Lung microvascular endothelial cell (primary cell): ENCODE measurements at places on chromosomes 12 and 14. TPM values are rescaled to one million over a fixed set of nuclear protein-coding genes. Genes with fewer than 3 reads are reported as not detected.
A peak's percentile ranks its signal among the peaks of the same experiment; 100 is the strongest.

Gene ABCD2
- total RNA-seq = not detected in 2 replicates

GRCh38 chr12:14614704-14615121 lies 47.0 kb upstream of the PLBD1 start:
- no peak for DNase-seq

Gene IQSEC3
- under 0.01 TPM in 2 replicates for total RNA-seq

GRCh38 chr14:104800771-104801519 lies at the start of gene ZBTB42:
TSS of gene ZBTB42 (plus strand) at chr14:104801101. CDS start at chr14:104801198, 97 bp downstream.
- peak; percentile 53 for DNase-seq

Gene ZC2HC1C
- total RNA-seq = 0.40 and 0.44 TPM in 2 replicates

GRCh38 chr12:29228474-29229157 lies 79.5 kb downstream of the FAR2 start:
- no peak for DNase-seq

GRCh38 chr12:48693572-48693971 lies 11.5 kb upstream of the KANSL2 start:
- no peak for DNase-seq

DNA sequence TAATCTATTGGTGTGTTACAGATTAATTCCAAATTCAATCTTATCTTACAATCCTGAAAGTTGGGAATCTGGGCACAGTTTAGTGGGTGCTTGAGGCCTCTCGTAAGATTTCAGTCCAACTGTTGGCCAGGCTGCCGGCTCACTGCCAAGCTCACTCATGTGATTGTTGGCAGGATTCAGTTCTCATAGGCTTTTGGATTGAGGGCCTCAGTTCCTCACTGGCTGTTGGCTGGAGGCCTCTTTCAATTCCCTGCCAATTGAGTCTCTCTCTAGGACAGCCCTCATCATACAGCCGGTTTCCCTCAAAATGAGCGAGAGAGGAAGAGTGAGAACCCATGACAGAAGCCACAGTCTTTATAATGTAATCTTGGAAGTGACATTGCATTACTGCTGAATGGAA lies 123.5 kb upstream of the FBXO33 start:
- DNase-seq = no peak

Gene SPTLC2
- 42.3 and 62.3 TPM in 2 replicates for total RNA-seq

Gene TSHR
- not detected in 2 replicates for total RNA-seq

- no peak for DNase-seq
Measured at GRCh38 chr14:56061051-56061450, 57.2 kb upstream of the PELI2 start.

DNA sequence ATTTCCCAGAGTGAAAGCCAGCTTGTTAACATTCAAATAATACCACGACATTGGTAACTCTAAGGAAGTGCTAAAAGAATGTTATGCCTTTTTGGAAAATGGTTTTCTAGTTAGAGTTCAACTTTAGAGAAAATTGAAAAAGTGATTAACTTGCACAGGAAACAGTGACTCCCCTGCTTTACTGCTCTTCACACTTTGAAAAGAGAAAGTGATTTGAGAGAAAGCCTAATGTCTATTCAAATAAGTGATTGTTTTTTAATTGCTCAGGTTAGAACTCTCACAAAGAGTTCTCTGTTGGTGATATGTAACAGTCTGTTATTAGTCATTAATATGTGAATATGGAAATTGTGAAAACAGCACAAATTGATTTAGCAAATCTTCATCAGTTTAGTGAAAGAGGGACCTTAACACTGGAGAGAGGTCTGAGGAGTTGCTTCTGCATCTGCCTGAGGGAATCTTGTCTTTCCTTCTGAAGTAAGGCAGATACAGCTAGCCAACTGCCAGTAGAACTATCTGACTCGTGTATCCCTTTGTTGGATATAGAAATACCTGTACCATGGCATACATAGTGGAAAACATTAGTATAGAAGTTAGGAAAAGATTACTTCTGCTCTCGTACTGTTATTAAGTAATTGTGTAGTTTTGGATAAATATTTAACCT lies 25.5 kb downstream of the ATF7IP start:
- peak; percentile 17 for DNase-seq

- no peak for DNase-seq
Measured at GRCh38 chr14:69358233-69358963, 39.7 kb downstream of the ERH start.

Gene OTUB2
- 0.40 and 0.44 TPM in 2 replicates for total RNA-seq

- DNase-seq = no peak
Measured at GRCh38 chr14:32698831-32699230, 239.8 kb upstream of the NPAS3 start.

Gene MUCL1
- not detected in 2 replicates for total RNA-seq

DNA sequence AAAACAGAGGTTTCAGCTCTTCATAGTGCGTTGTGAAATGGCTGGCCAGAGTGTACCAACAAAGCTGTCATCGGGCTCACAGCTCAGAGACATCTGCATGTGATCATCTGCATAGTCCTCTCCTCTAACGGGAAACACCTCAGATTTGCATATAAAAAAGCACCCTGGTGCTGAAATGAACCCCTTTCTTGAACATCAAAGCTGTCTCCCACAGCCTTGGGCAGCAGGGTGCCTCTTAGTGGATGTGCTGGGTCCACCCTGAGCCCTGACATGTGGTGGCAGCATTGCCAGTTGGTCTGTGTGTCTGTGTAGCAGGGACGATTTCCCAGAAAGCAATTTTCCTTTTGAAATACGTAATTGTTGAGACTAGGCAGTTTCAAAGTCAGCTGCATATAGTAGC lies 14.3 kb upstream of the PAPLN start:
- DNase-seq = no peak

DNA sequence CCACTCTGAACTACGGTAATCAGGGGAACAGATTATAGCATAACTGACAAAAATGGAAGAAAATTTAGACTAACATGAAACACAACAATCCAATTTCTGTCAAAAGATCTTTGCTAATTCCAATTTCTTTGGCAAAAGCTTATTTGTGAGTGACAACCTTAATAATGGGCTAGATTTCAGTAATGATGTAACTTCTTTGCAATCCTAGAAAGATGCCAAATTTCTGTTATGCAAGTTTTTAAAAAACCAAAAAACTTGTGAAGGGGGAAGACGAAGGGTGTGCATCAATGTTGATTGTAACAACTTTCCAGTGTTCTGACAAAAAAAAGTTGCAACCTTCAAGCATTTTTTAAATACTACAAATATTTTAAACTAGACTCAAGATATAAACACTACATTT lies 59.9 kb downstream of the DICER1 start:
- no peak for DNase-seq

DNA sequence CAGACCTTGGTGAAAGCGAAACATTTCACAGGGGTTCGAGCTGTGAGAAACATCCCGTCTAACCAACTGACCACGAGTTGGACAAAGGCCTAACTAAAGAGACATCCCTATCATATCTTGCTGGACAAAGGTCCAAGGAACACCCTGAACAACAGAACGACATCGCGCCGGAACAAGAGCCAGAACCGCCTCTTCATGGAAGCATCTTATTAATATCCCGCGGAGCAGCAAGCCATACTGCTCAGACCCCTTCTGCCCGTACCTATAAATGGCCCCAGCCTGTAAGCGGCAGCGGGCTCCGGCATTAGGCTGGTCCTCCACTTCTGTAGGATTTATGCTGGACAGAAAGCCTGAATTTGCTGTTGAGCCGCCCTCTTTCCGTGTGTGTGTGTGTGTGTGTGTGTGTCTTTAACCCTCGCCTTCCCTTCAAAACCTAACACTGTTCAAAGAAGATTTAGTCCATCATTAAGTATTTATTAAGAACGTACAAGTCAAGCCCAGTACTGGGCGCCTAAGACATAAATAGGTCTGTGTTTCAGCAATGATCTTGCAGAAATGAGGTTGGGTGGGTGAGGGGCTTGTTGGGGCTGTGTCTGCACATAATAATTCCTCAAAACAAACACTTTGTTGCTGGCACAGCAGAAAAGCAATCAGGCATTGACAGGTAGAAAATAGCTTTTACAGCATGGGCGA lies 1.9 kb downstream of the SLC6A15 start:
- peak; percentile 23 for DNase-seq

DNA sequence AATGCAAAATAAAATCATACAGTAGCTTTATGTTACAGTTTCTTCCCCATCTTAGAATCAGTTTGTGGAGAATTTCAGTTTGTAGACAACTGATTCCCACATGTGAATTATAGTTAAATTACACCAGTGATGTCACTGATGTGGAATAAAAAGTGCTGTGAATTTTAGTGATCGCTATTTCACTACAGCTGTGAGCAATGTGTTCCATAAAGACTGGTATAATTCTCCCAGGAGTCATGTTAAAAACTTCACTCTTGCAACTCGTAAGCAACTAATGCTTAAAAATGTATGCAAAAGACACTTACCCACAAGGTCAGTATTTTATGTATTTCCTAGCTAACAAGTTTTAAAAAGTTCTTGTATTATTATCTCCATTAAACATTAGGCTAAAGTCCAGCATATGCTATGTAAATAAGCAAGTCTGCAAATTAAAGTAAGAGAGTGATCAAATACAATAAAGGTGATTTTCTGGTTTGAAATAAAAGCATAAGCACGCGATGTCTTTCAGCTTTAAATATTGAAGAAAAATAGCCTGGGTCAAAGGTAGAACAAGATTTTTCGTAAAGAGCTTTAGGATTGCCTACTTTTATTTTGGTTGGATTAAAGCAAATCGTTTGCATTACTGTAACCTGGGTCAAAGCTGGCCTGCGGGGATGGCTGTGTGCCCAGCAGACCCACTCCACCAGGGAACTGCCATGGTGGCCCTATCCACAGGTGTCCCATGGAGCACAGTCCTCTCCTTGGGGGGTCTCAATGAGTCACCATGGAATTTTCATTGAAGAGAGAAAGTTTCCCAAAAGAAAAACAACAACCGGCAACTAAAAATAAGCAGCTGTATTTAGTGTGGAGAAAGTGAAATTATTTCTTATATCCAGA lies 12.7 kb upstream of the LRIG3 start:
- no peak for DNase-seq

Gene AICDA
- total RNA-seq = not detected in 2 replicates

Gene DPY19L2
- 0.40 and 0.65 TPM in 2 replicates for total RNA-seq

Gene SSTR1
- under 0.01 TPM in 2 replicates for total RNA-seq

DNA sequence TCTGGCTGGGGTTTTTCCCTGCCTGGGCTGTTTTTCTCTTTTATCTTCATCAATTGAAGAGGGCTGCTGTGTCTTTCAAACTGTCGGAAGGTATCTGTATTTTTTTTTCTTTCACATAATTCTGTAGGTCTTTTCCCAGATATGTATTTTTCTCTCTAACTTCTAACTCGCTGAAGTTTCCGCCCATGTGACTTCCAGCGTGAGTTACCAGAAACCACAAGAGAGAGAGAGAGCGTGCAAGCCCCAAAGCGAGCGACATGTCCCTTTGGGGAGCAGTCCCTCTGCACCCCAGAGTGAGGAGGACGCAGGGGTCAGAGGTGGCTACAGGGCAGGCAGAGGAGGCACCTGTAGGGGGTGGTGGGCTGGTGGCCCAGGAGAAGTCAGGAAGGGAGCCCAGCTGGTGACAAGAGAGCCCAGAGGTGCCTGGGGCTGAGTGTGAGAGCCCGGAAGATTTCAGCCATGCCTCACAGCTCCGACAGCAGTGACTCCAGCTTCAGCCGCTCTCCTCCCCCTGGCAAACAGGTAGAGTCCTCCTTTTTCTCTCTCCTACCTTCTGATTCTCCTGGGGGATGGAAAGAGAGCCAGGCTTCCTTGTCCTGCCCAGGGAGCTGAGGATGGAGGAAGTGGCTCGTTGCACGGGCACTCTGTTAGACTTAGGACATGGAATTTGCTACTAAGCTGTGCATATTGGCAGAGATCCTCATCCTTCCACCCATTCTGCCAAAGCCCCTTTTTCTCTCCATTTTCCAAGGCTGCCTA lies at the start of gene BATF:
TSS of gene BATF (plus strand) at position 246 of the 759 bp plus-strand sequence. CDS start at position 460, 214 bp downstream.
- no peak for DNase-seq

DNA sequence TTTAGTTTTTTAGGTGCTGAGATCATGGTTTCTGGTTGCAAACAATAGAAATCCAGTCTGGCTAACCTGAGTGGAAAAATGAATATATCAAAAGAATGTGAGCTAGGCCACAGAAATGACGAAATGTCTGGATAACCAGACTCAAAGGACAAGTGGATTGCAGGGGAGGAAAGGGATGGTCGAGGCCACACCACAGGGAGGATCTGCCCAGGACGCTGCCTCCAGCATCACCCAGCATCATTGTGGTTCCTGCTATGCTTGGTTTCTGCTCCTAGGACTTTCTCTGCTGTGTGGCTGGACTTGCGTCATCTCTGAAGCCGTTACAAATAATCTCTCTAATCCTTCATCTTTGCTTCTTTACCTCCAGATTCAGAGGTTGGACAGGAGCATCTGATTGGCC lies 80.4 kb downstream of the TTC8 start:
- DNase-seq = no peak

- peak; percentile 42 for DNase-seq
Measured at GRCh38 chr14:68392393-68393141, 400.3 kb downstream of the ZFP36L1 start.

Gene CCDC177
- not detected in 2 replicates for total RNA-seq

DNA sequence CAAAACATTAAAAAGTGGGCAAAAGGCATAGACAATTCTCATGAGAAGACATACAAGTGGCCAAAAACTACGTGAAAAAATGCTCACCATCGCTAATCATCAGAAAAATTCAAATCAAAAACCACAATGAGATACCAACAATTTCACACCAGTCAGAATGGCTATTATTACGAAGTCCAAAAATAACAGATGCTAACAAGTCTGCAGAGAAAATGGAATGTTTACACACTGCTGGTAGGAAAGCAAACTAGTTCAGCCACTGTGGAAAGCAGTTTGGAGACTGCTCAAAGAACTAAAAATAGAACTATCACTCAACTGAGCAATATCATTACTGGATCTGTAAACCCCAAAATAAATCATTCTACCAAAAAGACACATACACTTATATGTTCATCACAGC lies 76.2 kb downstream of the PRKD1 start:
- no peak for DNase-seq

GRCh38 chr12:115306380-115306779 lies 622.4 kb upstream of the TBX3 start:
- DNase-seq = no peak

- DNase-seq = no peak
Measured at GRCh38 chr12:20620261-20620660, 74.9 kb upstream of the SLCO1C1 start.
